Effector memory CD8-positive, alpha-beta T cell (primary cell): ENCODE measurements at places on chromosomes 2 and 18.

- peak; percentile 54 for DNase-seq
Observed at GRCh38 chr2:201116959-201117734, 1.2 kb downstream of the CFLAR start.

GRCh38 chr18:12393510-12393909, 14.2 kb upstream of the PRELID3A start:
- no peak for DNase-seq

DNA sequence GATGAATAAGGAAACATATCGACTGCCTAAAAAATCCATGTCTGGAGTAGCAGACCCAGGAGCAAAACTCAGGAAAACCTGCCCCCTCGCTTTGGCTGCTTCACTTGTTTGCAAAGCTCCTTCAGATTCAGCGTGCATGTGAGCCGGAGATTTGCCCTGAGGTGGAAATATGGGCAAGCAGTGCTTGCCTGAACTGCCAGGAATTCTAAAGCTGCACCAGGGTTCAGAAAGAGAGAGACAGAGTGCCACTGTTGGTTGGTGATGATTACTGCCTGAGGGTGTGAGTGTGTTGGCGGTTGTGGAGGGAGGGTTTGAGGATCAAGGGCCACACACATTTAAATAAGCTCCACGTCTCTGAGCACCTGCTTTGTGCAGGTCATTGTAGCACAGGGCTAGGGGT, 139.6 kb upstream of the RGPD4 start:
- DNase-seq, result no peak

- DNase-seq, result no peak
Observed at GRCh38 chr2:59502981-59503380, 1050.5 kb downstream of the BCL11A start.

GRCh38 chr2:229673676-229674075, 40.7 kb downstream of the DNER start:
- no peak for DNase-seq

- DNase-seq, result no peak
Observed at GRCh38 chr2:148552675-148553331, 91.7 kb upstream of the EPC2 start.

GRCh38 chr2:96306370-96306769, 1.0 kb upstream of the SNRNP200 start:
- DNase-seq, result no peak

GRCh38 chr2:85635011-85635410, 19.0 kb downstream of the USP39 start:
- no peak for DNase-seq

GRCh38 chr2:121329786-121330185, 44.8 kb upstream of the TFCP2L1 start:
- DNase-seq, result no peak

DNA sequence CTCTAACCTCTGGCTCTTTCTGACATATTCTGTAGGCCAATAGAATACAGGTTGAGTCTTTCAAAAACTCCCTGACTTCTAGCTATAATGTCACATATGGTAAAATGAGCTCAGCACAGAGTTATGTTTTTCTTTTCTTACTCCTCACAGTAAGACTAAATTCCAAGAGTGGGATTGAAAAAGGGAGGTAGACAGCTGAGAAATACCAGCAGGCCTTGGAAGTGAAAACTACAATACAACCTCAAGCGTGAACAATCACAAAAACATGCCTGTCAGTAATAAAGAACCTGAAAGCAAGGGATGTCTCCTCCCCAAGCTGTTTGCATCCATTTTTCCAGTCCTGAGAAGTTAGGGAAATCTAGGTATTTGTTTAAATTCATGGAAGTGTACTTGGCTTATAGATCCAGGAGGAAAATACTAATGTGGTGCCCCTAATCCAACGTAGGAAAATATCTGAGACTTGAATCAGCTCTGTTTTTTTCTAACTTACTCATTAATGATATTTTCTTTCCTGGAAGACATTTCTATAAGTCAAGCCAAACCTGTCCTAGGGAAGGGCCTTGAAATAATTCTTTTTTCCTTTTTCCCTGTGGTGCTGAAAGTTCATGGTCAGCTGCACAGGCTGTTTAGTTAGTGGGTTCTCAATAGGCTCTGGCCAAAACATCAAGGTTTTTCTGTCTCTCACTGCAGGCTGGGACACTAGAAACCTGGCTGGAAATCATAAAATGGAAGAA, 167.9 kb upstream of the SPATS2L start:
- DNase-seq, result no peak

GRCh38 chr2:152678808-152679207, 38.5 kb downstream of the PRPF40A start:
- no peak for DNase-seq

- no peak for DNase-seq
Observed at GRCh38 chr2:172861656-172862476, 126.2 kb downstream of the RAPGEF4 start.

DNA sequence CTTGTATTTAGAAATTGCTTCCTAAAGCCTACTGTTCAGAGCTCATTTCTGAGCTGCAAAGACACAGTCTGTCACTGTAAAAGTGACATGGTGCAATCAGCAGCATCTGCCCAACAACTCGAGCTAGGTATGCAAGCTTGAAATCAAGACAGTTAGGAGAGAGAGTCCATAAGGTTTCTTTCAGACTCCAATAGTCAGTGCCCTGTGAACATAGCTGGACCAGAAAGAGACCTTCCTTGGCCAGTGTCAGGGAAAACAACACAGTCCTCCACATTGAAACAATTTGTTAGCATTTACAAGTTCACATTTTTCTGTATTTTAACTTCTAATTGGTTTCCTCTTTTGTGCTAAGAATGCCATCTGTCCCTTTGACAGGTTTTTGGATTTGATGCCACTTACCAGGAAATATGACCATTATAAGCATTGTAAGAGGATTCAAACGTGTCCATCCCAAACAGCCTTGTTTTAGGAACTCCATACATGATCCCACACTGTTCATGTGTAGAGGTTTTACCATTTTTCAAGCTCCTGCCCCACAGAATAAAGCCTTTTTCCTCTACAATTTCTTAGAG, 8.9 kb upstream of the MYCN start:
- DNase-seq, result no peak

DNA sequence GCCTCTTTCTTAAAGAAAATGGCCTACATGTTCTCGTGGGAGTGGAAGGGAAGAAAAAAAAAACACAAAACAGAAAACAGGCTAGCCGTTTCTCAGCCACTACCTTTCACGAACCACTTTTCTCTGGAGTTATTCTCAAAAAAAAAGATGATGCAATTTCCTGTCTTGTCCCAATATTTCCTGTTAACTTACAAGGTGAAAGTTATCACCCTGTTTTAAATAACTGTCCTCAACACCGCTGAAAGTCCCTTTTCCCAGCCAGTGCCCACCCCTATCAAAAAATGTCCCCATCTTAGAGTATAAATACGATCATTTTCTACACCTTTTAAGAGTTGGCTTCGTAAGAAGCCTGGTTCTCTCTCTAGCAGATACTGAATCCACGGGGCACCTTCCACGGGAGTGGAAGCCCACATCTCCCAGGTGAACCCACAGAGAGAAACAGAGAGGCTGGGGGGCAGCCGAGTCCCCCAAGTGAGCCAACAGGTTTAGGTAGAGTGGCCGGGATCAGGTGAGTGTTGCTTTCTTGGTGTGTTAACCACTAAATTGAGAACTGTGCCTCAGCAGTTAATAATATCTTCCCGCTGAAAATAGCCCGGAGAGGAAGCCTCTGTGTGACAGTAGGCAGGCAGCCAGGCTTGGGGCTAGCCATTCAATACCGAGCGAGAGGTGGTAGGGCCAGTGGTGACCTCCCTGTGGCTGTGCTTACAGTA, 15.9 kb downstream of the SMAD7 start:
- no peak for DNase-seq

DNA sequence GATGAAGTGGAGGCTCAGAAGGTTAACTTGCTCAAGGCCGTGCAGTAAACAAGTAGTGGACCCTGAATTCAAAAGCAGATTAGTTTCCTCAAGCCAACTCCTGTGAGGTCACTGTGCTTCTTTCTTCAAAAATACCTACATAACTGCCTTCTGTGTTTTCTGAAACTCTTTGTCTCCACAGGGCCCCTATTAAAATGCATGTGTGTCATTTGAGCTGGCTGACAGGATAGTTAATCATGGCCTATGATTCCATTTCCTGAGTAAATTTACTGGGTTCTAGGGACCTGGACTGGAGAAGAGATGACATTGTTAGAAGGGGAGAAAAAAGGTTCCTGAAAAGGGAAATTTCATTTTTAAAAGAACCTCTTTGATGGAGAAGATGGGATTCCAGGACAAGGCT, 12.9 kb upstream of the DTNA start:
- no peak for DNase-seq
